ENCODE measurements at places on chromosomes 4 and X.

GRCh38 chr4:25233737-25234389 lies at the start of gene PI4K2B:
Gene PI4K2B, plus strand, starts transcription at chr4:25234033. Its CDS starts 131 bp downstream, at chr4:25234164.
- peak; percentile 86 for DNase-seq

DNA sequence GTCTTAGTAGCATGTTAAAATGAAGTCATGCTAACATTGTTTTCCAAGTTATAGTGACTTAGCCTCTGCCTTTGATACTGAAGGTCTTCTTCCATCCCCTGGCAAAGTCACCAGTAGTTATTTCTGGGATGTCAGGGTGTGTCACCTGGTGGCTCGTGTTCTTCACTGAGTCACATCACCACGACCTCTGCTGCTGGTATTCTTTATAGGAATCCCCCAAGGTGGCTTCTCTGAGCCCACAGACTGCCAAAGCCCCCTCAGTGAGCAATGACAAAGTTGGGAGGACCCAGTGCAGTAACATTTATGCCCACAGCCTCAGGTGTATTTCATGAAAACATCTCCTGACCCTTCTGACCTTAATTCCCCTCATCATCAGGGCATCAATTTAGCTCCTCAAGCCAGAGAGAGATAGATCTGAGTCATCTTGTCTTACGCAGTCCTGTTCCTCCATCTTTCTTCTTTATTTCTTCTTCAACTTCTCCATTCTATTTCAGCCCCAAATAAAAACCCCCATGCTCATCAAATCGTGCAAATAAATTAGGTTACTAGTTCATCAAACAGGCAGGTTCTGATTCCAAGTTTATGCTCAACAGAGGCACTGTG lies 29.3 kb upstream of the GPRIN3 start:
- DNase-seq, result no peak

DNA sequence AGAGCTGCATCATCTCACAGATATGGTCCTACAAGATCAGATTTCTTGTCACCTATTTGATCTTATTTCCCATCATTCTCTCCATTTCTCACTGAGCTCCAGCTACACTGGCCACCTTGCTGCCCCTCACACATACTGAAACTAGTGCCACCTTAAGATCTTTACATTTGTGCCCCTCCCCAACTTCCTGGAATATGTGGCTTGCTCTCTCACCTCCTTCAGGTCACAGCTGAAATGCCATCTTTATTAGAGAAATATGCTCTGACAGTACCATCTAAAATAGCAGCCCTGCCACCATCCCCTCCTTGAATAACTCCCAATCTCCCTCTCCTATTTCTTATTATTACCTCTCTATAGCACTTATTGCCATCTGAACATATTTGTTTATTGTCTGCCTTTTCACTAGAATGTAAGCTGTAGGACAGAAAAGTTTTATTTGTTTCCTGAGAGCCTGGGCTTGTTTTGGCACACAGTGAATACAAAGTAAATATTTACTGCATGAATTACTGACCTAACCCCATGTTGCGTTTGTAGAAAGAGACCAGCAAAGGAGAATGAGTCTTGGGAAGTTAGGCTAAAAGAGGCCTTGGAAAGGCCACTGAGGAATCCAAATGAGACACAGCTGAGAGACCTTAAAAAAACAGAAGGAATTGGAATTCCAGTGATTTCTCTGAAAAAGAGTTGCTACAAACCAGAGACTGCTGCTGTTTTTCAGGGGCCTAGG lies 22.7 kb downstream of the DYNLT3 start:
- no peak for DNase-seq

- no peak for DNase-seq
Observed at GRCh38 chr4:71729856-71730255, 54.0 kb downstream of the GC start.

DNA sequence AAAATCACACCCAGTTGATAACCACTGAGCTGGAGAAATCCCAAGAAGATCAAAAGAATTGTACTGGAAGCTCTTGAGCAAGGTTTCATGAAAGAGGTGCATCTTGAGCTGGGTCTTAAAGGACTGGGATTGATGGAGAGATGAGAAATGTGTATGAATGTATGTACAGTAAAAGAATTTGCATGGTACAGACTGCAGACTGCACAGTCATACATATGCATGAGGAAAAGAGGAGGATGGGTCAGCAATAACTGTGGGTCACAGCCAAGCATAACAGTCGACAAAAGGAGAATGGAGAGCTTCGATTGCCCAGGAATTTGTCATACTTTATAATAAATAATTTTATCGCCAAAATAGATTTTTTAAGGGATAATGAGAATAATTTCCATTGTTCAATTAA lies 4.8 kb upstream of the RELL1 start:
- peak; percentile 53 for DNase-seq

Data from fibroblast of skin of right biceps (primary cell).